ENCODE measurements at places on chromosomes 2 and 18. TPM values are rescaled to one million over a fixed set of nuclear protein-coding genes. Genes with fewer than 3 reads are reported as not detected.
A peak's percentile ranks its signal among the peaks of the same experiment; 100 is the strongest.

GRCh38 chr2:102093662-102094061, 48.9 kb upstream of the IL1R1 start:
- no peaks in the 10 kb centered on the region for H3K36me3 ChIP-seq
- DNase-seq = peak; percentile 66
- no peaks in the 10 kb centered on the region for H3K27me3 ChIP-seq

The COX7A2L gene
- total RNA-seq = 57.0 TPM

- H3K27ac ChIP-seq = no peak overlapping the region
- H3K4me3 ChIP-seq = no peak overlapping the region
- H3K4me1 ChIP-seq = no peaks in the 10 kb centered on the region
Observed at GRCh38 chr2:128746356-128746755, 427.7 kb upstream of the HS6ST1 start.

The COLEC12 gene
- total RNA-seq = 50.5 TPM

DNA sequence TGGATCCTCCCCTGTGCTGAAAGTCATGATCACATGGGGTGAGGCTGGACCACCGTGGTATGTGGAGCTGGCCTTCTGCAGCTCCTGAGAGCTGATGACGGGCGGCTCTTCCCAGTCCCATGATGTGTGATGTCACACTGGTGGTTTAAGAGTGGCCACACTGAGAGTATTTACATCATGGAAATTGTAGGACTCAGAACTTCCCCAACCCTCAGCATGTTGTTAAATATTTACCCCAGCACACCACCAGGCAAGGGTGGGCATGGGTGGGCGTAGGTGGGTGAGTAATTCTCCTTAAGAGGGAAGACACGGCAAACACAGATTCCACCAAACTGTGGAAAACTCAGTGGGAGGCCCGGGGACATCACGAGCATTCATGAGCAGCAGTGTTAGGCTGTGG, 106.8 kb downstream of the ALPK2 start:
- H3K36me3 ChIP-seq = no peaks in the 10 kb centered on the region
- DNase-seq = no peak
- no peak overlapping the region for H3K4me3 ChIP-seq
- no peak overlapping the region for H3K27ac ChIP-seq
- no peaks in the 10 kb centered on the region for H3K4me1 ChIP-seq

The DSG2 gene
- total RNA-seq = 29.7 TPM

All from upper lobe of left lung (tissue), 6 donors.